ENCODE measurements at places on chromosomes 7 and 10. TPM values are rescaled to one million over a fixed set of nuclear protein-coding genes. Genes with fewer than 3 reads are reported as not detected.

- no peak for DNase-seq
Observed at GRCh38 chr7:26487780-26488515, 196.3 kb downstream of the SNX10 start.

RABGEF1 gene
- polyA plus RNA-seq, result 41.6 TPM

DNA sequence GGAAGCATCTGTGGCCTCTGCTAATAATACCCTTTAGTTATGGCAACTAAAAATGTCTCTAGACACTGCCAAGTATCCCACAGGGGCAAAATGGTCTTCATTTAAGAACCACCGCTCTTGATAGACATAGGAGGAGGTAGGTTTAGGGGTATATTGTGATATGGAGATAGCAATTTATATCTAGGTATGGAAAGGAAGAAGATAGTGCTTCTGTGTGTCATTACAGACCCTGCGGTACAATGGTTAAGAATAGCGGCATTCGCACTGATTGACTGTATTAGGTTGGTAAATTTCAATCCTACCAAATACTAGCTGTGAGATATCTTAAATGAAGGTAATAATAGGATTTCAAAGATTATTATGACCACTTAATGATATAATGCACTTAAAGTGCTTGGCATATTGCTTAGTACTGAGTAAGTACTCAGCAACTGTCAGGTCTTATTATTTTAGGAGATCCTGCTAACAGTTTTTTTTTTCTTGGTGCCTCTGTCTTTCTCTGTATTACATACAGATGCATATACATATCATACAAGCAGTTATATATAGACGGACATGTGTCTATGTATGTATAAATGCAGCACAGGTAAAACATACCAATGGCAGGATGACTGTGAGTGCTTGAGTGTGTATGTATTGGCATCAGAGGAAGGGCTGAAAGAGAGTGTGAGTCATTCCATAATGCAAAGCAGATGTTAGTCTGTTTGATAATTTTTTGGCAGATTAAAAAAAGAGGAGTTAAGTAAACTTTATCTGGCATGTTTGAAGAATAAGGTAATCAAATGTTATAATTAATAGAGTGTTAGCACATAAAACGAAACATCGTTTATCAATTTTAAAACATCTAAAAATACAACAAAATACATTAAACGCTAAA lies 50.0 kb upstream of the ITGB8 start:
- DNase-seq, result peak; percentile 91

DNA sequence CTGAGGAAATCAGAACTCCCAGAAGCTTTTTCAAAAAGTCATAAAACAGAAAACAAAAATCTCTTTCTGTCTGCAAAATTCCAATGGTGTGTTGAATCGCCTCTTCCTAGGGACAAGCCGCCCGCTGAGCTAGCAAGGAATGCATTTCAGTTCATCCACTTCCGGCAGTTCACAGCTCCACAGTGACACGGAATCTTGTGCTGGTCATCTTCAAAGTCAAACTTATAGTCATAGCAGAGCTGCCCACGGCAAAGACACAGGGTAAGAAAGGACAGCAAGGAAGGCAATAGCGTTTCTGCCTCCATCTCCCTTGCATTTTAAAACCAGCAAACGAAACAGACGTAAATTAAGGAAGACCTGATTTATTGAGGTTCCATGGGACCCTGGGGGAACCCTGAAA lies 111.2 kb downstream of the GALNT11 start:
- DNase-seq, result peak; percentile 72

CCL24 gene
- polyA plus RNA-seq, result not detected

DNA sequence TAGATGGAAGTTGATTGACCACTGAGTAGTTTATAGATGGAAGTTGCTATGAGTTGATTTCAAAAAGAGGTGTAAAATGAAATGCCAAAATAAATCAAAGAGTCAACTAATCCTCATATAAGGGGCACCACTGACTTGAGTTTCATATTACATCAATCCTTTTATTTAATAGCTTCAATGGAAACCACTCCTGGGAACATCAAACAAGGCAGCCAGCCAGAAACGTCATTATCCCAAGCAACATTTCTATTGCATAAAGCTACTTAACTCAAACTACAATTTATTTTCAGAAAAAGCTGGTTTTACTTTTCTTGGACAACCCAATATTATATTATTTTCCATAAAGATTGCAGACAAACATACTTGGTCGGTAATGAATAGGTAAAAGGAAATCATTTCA lies 162.1 kb downstream of the TSPAN12 start:
- no peak for DNase-seq

CNTNAP2 gene
- polyA plus RNA-seq, result not detected

DNA sequence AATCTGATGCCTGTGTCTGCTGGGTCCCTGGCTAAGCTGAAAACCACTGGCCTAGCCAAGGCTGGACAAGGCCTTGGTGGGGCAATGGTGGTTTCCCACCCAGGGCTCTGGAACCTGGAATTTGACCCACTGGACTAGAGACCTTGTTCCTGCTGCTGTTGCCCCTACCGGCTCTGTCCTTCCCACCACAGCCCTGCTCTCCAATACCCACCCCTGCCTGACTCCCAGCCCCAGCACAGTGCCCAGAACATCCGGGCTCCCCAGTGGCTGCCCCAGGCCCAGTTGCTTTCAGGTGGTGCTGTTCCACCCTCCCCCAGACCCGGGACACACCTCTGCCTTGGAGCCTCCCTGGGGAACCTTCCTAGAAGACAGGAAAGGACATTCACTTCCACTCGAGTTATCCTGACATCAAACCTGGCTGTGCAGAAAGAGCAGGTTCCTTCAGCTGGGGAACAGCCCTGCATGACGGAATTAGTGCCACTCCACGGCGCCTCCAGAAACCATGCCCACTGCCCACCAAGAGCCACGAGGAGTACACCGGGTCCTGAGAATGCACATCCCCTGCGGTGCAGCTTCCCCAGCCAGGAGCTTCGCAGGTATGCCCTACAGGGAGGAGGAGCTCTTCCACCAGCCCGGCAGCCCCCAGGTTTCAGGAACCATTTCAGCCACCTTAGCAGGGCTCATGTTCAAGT lies 152.8 kb downstream of the OAT start:
- no peak for DNase-seq

Data from fibroblast of lung (primary cell).